ENCODE measurements at places on chromosomes 1 and 21.

DNA sequence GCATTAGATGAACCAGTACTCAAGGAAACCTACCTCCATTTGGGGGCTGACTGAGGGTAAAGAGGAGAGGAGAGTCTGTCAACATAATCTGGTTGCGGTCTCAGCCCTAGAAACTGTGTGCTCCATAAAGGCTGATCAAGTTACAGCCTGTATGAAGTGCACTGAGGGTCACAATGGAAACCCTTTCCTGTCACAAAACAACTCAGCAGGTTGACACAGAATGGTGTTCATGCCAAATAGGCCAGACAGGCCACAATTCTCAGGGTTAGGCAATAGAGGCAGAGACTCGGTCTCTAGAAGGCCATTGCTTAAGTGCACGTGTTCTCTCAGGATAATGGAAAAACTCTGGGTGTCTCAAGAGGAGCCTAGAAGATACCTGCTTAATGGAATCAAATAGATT is 4.1 kb upstream of the ANKRD35 start:
- DNase-seq = no peak

- DNase-seq = no peak
Observed at GRCh38 chr21:43873673-43874072, 8.7 kb downstream of the AGPAT3 start.

DNA sequence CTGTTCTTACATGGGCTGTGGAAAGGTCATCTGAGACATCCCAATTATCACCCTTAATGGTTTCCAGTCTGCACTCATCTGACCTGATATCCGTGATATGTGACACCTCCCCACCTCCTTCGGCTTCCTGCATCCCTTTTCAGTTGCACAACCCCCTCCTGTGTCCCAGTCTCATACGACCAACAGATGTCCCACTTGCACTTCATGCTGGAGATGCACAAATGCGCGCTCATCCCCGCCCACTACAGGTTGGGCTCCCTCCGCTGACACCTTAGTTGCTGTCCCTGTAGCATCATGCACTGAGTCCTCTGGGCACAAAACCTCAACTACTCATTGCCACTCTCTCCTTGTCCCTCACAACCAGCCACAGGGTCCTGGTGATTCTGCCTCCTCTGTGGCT is 94.4 kb downstream of the MIS18A start:
- DNase-seq = no peak

- DNase-seq = no peak
Observed at GRCh38 chr1:72037745-72038343, 244.5 kb downstream of the NEGR1 start.

- DNase-seq = no peak
Observed at GRCh38 chr1:228152097-228152917, 2.6 kb downstream of the GJC2 start.

DNA sequence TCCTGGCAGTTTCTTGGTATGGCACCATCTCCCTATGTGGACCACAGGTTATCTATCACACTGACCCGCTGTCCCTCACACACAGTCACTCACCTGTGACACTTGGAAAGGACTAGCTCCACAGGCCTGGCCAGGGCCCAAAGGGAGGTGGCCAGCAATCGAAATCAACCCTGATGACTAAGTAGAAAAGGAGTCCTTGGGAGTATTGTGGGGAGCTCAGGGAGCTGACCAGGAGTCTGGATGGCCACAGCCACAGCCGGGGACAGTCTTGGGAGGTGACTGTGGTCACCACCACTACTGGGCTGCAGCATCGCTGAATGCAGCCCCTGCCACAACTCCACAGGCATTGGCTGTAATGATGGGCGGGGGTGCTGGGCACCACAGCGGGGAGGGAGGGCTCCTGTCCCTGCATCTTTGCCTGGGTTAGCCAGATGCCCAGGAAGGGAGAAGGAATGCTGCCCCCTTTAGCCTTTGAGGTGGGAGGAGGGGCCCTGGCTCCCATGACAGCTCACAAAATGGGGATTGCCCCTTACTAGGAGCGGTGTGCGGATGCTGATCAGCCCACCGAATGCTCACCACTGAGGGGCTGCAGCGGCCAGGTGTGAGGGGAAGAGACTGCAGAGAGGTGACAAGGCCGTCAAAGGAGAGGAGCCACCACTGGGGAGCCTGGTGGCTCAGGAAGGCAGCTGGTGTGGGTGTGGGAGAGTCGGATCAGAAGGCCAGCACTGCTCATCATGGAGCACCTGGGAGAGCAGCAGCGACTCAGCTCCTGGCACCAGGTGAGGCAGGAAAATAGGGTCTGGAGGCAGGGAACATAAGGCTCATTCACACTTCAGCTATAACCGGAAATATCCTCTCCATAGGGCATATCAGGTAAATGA is 61.3 kb downstream of the H3-3A start:
- DNase-seq = no peak

DNA sequence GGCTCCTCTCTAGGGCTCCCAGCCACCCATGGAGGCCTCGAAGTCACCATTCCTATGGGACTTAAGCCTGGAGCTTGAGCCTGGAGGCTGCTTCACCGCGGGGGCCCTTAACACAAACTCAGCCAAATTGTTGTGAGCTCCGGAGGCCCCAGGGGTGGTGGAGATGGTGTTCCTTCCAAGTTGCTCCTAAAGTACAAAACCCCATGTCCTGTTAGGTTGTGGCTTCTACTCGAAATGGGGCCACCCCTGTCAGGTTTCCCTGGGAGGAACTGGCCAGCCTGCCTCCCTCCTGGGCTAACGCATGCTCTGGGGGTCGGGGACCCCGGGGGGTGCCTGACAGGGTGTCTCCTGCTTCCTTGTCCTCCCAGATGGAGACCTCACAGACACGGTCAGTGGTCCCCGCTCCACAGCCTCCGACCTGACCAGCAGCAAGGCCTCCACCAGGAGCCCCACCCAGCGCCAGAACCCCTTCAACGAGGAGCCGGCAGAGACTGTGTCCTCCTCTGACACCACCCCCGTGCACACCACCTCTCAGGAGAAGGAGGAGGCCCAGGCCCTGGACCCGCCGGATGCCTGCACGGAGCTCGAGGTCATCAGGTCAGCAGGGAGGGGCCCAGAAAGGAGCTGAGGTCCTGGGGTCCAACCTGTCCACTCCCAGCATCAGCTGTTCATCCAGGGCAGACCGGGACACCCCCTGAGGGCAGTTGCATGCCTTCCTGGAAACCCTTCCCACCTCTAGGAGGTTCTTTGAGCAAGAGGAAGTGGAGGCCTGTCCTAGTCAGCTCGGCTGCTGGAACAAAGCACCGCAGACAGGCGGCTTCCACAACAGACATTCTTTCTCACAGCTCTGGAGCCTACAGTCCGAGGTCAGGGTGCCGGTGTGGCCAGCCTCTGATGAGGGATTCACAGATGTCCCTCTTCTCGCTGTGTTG is 10.8 kb upstream of the SLC25A34 start:
- DNase-seq = no peak

DNA sequence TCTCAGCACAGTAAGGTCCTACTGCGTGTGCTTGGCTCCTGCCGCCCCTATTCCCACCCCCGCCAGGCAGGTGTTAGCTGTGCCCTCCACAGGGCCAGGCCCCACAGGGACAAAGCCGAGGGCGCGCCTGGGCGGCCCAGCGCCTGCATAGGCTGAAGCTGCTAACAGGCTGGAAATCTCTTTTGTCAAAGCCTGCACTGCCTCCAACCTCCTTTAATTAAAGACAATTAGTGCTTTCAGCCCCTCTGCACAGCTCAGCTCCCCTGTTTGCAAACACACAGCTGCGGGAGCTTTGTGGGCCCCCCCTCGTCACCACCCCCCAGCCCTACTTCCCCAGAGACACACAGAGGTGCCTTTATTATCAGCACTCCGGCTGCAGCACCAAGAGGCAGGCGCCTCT is 95.9 kb downstream of the EPHB2 start:
- DNase-seq = no peak

DNA sequence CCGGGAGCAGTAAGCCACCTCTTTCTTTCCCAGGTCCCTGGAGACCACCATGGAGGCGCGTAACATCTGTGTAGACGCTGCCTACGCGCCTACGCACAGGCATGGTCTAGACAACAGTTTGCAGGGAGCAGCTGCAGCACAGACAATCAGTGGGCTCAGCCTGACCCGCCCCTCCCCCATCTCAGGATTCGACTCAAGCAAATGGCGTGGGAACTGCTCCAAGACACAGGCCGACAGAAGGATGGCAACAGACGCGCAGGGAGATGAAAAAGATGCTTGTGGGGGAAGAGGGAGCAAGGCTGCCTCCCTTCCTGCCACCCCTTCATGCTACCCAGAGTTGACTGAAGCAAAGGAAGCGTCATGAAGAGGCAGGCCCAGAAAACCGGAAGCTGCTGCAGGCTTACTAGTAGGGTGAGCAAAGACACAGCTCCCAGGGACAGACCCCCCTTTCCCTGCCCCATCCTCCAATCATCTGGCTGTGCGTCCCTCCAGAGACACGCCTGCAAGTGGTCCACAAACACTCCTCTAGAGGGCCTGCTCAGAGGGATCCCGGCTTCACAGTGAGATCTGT is 19.5 kb downstream of the STK40 start:
- no peak for DNase-seq

DNA sequence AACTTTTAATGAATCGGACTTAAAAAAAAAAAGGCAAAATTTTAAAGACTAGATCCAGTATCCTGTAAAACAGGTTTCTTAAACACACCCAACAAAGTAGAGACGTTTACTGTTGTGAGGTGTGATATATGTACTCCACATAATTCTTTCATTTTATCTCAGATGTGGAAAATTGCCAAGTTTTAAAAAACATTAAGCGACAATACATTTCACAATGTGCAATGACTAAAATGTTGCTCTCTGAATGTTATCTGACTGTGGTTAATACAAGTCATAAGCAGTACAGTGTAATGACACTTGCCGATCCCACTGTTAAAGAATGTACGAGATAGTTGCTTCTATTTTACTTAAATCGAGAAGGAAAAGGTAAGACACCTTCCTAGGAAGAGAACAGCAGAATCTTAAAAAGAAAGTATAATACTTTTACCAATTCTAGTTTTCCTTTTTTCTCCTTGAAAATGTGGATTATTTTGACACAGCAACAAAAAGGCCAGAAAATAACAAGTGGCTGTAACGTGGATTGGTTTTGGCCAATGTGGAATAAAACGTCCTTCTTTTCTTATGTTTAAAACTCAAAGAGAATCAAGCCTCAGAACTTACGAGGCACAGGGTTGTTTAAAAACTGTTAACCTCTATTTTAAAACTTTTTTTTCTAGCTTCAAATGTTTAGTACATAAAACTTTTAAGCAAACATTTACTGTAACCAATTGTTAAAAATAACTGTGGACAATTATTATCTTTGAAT is 51.4 kb downstream of the TP53BP2 start:
- DNase-seq = no peak

DNA sequence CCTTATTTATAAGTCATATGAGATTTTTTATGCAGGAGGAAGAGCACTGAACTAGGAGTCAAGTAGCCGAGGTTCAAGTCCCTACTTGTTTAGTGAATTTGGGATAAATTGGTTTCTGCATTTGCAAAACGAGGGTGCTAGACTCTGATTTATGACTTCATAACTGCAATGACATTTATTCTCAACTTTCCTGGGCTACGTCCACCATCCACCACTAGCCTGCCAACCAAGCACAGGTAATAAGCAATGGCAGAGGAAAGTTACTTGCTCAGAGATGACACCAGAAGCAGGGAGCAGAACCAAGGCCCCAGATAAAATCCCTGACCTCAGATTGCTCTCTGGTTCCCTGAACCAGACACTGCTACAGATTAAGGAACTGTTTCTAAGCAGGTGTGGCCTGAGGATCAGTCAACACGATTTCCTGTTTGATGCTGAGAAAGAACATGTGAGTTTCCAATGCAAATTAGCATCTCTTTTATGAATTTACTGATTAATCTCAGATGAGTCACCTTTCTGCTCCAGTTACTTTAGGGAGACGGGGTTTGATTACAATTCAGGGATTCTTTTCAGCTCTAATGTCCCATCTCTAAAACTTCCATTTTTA is 52.7 kb downstream of the PLPP3 start:
- no peak for DNase-seq

DNA sequence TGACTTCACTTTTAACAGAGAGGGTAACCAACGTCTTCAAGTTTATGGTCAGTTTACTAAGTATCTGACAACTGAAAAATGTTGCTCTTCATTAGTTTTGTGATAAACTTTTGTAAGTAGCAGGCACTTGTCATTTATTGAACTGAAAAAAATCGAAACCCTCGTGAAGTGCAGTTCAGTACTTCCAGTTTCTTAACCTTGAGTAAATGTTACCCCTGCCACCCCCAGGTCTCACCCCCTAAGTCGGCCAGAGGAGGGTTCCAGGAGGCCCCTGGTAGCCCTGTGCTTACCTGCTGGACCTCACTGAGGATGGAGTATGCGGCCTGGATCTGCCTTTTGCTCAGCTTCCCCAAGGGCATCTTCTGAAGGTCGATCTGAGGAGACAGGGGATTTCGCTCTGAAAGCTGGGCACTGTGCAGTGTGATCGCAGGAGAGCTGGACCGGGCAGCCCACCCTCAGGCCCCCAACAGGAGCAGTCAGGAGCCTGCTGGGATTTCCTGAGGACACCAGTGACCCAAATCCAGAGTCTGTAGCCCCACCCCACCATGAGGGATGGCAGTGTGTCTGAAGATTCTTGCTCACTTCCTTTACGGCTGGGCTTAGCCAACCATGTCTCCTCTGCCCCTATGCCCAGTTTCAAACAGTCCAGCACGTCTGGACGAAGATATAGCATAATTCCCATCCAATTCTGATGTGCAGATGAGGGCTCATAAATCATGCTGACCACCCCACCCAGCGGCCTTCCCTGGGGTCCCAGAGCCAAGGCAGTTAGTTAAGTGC is 37.6 kb downstream of the PARP1 start:
- DNase-seq = no peak

DNA sequence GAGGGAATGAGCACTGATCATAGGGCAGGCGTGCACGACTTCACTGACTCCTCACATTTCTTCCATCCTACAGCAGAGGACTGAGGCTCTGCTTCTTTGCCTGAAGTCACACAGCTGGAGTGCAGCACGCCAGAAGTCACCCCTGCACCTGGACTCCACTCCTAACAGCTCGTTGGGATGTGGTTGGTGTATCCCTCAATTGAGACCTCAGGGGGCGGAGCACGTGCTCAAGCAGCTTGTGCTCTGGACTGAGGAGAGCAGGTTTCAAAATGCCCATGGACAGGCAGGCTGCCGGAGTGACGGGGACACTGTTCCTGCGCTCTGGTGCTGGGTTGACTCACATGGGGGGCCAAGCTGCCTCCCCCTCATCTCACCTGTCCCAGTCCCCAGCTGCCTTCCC is 13.9 kb downstream of the CHIT1 start:
- DNase-seq = no peak

GRCh38 chr1:119340861-119341261 is 27.7 kb upstream of the HAO2 start:
- no peak for DNase-seq

- no peak for DNase-seq
Observed at GRCh38 chr1:67118191-67118590, 16.6 kb downstream of the C1orf141 start.

GRCh38 chr1:20426923-20427322 is 59.1 kb downstream of the CAMK2N1 start:
- no peak for DNase-seq

- DNase-seq = no peak
Observed at GRCh38 chr1:93453911-93454310, 6.0 kb downstream of the FNBP1L start.

All from stimulated activated CD8-positive, alpha-beta memory T cell treated with anti-CD3 and anti-CD28 coated beads, Interleukin-15, amount 100 ng/mL, for 48 hours (primary cell).